ENCODE measurements at places on chromosomes 7 and 10.

- DNase-seq, result no peak
These were observed 324.2 kb upstream of the ZMIZ1 start for GRCh38 chr10:78744491-78745090.

- DNase-seq, result no peak
These were observed 26.0 kb upstream of the BTBD16 start for GRCh38 chr10:122245136-122245535.

DNA sequence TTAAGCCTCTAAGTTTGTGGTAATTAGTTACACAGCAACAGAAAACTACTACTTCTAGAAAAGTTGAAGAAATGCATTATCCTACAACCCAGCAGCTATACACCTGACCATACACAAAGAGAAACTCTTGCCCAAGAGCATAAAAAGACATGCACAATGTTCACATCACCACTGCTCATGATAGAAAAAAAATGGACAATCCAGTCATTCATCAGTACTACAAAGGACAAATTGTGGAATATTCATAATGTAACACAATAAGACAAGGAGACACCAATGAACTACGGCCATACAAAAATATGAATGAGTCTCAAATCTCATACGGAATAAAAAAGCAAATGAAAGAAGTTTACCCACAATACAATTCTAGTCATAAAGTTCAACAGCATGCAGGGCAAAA lies 87.4 kb downstream of the ZFAND4 start:
- no peak for DNase-seq

- DNase-seq, result no peak
These were observed 80.1 kb upstream of the RPA3 start for GRCh38 chr7:7798510-7798909.

GRCh38 chr7:16933296-16934279 lies 51.8 kb upstream of the AGR3 start:
- DNase-seq, result no peak

DNA sequence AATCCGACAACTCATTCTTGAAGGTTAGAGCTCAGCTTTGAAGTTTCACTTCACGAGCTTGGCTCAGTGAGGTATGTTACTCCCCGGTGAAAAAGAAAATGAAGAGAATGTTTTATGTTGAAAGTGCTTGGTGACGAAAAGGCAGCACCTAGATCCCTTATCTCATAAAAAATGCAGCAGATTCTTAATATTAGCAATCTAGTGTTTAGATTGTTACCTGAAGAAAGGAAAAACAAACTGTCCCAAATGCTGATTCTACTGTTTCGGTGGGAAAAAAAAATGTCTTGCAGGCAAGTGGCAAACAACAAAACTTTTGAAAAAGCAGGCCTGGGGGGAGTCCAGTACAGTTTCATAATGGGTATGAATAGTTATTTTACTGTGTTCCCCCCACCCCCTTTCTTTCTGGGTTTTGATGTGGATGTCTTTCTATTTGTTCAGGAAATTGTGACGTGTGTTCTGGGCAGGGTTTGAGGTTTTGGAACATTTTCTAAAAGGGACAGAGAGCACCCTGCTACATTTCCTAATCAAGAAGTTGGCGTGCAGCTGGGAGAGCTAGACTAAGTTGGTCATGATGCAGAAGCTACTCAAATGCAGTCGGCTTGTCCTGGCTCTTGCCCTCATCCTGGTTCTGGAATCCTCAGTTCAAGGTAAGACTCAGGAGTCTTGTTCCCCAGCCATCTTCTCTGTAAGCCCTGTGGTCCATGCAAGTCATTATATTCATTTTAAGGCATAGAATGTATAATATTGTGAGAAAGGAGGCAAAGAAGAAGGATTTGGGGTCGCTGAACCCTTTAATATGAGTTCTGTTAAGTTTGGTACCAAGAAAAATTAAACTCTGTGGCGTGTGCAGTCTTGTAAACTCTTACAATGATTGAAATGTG lies at the start of gene SRGN:
TSS of gene SRGN (plus strand) at position 514 of the 881 bp plus-strand sequence. CDS start at position 569, 55 bp downstream.
- no peak for DNase-seq

DNA sequence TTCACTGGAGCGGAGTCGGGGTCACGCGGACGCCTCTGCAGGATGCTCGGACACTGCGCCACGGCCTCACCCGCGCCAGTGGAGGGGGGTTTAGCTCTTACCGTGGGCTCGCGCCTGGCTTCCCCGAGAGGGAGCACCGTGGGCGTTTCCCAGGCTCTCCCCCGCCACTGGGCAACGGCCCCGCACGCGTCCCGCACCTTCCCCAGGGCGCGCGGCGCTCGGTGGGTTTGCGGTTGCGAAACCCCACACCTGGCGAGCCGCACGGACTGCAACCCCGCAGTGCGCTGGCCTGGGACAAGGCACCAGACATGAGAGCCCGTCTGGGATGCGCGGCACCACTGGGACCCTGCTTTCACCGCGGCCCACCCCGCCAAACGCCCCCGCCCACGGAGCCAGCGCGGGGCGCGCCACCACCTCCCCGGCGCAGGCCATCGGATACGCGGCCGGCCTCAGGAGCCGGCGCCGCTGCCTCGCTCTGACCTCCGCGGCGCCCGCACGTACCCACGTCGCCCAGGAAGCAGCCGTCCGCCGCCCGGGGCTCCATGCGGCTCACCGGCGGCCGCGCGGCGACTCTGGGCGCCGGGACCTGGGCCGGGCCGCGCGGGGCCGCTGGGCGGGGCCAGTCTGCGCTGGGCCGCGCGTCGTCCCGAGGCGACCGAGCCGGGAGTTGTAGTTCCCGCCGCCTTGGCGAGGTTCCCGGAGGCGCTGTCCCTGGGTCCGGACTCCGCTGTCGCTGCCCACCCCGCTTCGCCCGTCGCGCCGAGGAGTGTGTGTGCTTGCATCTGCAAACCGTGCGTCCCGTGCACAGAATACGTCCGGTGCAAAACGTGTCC lies at the start of gene ASB13:
TSS of gene ASB13 (minus strand) at position 588 of the 833 bp plus-strand sequence. CDS start at position 544, 44 bp downstream.
- DNase-seq, result peak; percentile 56

DNA sequence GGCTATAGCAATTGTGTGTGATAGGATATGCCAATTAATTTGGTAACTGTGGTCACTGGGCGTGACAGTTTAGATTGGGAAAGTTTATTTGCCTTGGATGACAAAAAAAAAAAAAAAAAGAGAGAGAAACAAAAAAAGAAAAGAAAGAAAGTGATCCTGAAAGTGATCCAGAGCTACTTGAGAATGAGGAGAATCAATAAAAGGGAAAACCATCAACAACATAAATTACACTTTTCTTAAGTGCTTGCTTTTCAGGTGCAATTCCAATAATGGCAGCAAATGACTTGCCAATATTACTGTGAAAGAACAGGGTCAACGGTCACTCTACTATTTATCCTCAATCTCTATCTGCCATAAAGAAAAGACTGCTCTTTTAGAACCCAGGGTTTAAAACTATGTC lies 191.8 kb upstream of the SEMA3C start:
- DNase-seq, result no peak

GRCh38 chr10:120891365-120891764 lies 40.2 kb downstream of the WDR11 start:
- DNase-seq, result no peak

DNA sequence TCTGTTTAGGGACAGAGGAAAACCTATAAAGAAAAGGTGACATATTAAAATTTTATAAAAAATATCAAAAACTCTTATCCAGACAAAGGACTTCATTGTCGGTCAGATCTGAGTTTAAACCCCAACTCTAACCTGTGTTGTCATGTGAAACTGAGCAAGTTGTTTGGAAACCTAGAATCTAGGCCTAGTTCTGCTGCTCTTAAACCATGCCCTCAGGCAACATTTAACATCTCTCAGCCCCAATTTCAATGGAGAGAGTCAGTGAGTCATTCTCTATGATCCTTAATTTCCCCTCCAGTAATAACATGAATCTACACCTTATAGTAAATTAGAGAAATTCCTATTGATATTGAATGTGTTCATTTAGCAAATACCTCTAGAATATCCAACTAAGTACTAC lies 192.3 kb downstream of the IMMP2L start:
- no peak for DNase-seq

DNA sequence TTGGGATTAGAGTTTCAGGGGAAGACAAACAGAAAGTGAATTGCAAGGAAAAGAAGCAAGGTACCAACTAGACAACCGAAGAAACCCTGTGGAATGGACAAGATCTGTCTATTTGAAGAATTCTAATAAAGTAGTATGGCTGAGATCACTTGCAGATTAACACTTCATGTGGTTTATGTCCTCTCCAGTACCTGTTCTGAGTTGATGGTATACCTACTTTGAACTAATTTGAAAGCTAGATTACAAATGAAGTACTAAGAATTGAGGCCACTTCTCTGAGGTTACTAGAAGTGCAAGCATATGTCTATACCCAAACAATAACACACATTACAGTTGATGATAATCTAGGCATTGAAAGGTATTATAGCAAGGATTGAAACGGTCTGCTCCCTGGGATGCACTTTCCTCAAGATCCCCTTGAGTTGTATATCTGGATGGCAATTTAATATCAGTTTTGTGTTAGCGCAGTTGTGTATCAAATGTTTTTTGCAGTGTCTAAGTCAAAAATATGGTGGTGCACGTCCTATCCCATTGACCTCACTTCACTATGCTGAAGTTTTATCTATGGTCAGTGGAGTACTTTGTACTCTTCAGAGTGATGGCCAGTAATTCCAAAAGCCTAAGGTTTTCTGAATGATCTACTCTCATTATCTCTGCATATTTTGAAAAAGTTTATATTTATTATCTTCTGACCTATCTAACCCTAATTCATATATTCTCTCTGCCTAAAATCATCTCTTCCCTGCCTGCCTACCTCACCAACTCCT lies 25.9 kb downstream of the ZNF277 start:
- DNase-seq, result no peak

- peak; percentile 8 for DNase-seq
These were observed 230.9 kb downstream of the MAD1L1 start for GRCh38 chr7:2001601-2002442.

- no peak for DNase-seq
These were observed 65.2 kb downstream of the WDR37 start for GRCh38 chr10:1121271-1121970.

GRCh38 chr10:69696073-69696731 lies 66.2 kb downstream of the FAM241B start:
- DNase-seq, result peak; percentile 27

DNA sequence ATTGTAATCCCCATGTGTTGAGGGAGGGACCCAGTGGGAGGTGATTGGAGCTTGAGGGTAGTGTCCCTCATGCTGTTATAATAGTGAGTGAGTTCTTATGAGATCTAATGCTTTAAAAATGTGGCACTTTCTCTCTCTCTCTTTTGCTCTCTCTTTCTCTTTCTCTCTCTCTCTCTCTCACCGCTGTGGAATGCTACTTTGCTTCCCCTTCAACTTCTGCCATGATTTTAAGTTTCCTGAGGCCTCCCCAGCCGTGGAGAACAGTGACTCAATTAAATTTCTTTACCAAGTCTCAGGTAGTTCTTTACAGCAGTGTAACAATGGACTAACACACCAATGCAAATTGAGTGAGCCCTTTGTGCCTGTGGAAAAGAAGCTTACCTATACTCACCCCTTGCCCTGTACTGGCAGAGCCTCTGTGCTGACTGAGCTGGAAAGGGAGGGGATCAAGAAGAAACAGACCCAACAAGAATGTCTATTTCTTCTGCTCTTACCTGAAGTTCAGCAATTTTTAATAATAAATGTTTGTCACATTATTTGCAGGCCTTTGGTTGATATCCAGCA lies 642.5 kb upstream of the KCND2 start:
- no peak for DNase-seq

DNA sequence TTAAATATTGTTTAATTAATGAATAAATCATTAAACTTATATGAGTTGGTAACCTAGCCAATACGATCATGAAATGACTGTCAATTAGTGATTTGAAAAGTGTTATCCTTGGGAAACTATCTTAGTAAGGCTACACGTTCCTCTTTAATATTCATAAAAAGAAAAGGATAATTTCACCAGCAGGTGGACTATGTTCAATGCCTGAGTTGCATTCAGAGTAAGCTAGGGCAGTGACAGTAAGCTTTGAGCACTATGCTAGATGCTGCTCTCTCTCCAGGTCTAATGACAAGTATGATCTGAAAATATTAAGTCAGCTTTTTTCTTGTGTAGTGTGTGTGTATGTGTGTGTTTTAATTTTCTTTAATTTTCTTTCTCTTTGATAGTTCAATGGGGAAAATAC lies 486.3 kb upstream of the PCDH15 start:
- no peak for DNase-seq

- peak; percentile 46 for DNase-seq
These were observed 277.8 kb upstream of the NEBL start for GRCh38 chr10:21174715-21175495.

DNA sequence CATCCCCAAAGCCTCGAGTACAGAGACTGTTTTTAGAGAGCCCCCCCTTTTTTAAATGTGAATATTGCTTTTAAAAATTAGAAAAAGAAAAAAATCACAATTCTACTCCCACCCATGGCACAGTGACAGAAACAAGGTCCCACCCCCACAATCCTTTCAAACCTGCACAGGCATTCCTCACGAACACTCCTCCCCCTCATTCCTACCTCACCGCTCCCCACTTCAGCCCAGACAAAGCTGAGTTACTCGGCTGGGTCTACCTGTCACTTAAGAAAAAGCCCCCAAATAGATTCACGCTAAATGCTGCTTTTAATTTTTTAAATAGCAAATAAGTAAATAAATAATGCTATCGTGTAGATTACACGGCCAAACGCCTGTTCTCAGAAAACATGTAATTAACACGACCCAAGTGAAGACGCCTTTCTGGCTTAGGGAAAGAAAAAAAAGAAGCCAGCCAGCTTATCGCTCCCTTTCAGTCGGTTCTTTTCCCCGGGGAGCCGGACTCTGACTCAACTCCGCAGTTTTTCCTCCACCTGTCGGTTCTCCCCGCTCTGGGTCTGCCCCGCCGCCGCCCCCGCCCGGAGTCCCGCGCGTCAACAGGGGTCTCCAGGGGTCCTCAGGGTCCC lies 739 bp downstream of the MPP7 start:
- DNase-seq, result no peak

- DNase-seq, result no peak
These were observed 256.9 kb upstream of the MTPN start for GRCh38 chr7:136234040-136234439.

DNA sequence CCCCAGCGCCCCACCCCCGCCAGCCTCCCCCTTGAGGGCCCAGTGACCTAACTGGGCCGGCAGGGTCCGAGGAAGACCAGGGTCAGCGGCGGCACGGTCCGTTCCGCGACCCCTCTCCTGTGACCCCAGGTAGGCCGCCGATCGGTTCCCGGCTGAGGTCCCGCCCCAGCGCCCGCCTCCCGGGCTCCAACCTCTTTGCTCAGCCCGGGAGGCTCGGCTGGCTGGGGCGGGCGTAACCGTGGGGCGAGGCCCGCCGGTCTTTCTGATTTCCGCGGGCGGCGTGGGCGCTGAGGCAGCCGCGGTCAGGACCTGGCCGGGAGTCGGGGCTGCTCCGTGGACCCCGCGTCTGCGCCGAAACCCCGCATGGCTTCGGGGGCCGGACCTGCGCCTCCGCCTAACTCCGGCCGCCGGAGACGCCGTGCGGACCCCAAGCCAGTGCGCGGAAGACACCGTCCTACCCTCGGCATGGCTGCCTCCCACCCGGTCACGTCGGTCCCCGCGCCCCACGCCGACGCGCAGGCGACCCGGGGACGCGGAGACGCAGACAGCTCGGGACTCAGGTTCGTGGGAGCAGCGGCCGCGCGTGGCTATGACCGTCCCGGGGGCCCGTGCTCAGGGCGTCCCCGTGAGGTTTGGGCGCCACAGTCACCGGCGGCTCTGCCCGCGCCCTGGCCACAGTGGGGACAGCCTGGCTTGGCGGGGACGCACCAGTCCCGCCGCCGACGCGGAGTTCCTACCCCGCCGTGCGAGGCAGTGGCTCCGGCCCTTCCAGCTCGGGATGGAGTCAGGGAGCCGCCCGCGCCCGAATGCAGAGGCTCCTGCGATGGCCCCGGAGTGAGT lies 1.0 kb upstream of the VENTX start:
- DNase-seq, result no peak
